ENCODE measurements at places on chromosomes 16 and 17. TPM values are rescaled to one million over a fixed set of nuclear protein-coding genes. Genes with fewer than 3 reads are reported as not detected.

Gene PROCA1
- 2.3 TPM for total RNA-seq

Gene GP1BA
- total RNA-seq: not detected

Gene NDUFB10
- 655 TPM for total RNA-seq

Gene TBC1D3I
- not detected for total RNA-seq

Gene NUPR1
- total RNA-seq: 26.2 TPM

Gene TTLL6
- total RNA-seq: not detected

Gene CTRB2
- 2.8 TPM for total RNA-seq

Gene TNFRSF17
- not detected for total RNA-seq

Gene TBX2
- total RNA-seq: 13.6 TPM

Gene CDRT15L2
- not detected for total RNA-seq

Gene KRT36
- not detected for total RNA-seq

Gene MEAK7
- 4.9 TPM for total RNA-seq

Gene SULT1A1
- 13.3 TPM for total RNA-seq

Gene CD19
- total RNA-seq: not detected

Gene MLYCD
- 51.6 TPM for total RNA-seq

Gene C17orf107
- total RNA-seq: 0.43 TPM

Gene CD300H
- total RNA-seq: 1.5 TPM

Gene KRT40
- total RNA-seq: not detected

Gene TPSD1
- total RNA-seq: not detected

Gene RMI2
- total RNA-seq: 0.56 TPM

Gene FA2H
- not detected for total RNA-seq

Gene CTRB1
- not detected for total RNA-seq

Gene NRN1L
- total RNA-seq: not detected

Gene PRM1
- total RNA-seq: not detected

Gene ZCCHC14
- 16.9 TPM for total RNA-seq

Gene DNASE1L2
- 0.12 TPM for total RNA-seq

Gene PPP1R27
- not detected for total RNA-seq

Gene ZNF423
- total RNA-seq: 7.3 TPM

Gene INO80E
- 30.0 TPM for total RNA-seq

Gene MGRN1
- total RNA-seq: 43.3 TPM

Gene TPPP3
- total RNA-seq: 9.6 TPM

Gene RTN4RL1
- total RNA-seq: 1.7 TPM

Gene ABCA8
- 44.7 TPM for total RNA-seq

Gene ERN2
- not detected for total RNA-seq

Gene MT4
- total RNA-seq: not detected

Gene CIITA
- total RNA-seq: 1.6 TPM

All from heart left ventricle (tissue), 16 donors.